ENCODE measurements at places on chromosomes 13 and 19.

GRCh38 chr19:10277795-10278589, 7.1 kb downstream of the ICAM1 start:
- no peak for DNase-seq

DNA sequence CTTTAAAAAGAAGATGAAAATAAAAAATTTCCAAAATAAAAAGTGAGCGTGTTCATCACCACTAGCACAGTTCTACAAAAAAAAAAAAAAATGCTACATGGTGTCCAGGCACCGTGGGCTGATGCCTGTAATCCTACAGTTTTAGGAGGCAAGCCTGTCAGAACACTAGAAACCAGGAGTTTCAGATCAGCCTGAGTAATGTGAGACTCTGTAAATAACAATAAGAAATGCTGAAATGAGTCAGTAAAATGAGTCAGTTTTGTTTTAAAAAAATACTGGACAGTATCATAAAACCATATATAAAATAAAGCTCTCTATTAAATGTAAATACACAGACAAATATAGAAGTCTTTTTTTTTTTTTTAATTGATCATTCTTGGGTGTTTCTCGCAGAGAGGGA, 30.0 kb downstream of the ZNF91 start:
- DNase-seq, result no peak

DNA sequence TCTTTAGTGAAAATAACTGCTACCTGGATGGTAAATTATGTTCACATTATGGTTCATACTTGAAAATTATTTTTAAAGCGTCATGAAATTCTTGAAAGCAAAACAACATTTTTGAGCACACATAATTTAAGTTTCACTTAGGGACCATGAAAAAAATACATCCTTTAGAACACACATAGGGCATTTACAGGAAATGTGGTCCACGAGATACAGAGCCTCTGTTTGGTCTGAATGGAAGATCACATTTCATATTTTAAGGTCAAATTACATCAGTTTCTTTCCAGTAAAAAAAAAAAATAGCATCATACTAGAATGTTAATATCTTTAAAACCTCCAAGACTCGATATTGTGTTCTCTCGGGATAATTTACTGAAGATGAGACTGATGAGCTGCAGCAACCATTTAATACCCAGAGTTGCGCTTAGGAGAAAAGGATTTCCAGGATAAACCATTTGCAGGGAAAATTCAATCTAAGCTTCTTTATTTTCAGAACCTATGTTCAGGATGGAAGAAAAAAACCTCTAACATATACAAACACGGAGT, 720.7 kb downstream of the DIAPH3 start:
- no peak for DNase-seq

DNA sequence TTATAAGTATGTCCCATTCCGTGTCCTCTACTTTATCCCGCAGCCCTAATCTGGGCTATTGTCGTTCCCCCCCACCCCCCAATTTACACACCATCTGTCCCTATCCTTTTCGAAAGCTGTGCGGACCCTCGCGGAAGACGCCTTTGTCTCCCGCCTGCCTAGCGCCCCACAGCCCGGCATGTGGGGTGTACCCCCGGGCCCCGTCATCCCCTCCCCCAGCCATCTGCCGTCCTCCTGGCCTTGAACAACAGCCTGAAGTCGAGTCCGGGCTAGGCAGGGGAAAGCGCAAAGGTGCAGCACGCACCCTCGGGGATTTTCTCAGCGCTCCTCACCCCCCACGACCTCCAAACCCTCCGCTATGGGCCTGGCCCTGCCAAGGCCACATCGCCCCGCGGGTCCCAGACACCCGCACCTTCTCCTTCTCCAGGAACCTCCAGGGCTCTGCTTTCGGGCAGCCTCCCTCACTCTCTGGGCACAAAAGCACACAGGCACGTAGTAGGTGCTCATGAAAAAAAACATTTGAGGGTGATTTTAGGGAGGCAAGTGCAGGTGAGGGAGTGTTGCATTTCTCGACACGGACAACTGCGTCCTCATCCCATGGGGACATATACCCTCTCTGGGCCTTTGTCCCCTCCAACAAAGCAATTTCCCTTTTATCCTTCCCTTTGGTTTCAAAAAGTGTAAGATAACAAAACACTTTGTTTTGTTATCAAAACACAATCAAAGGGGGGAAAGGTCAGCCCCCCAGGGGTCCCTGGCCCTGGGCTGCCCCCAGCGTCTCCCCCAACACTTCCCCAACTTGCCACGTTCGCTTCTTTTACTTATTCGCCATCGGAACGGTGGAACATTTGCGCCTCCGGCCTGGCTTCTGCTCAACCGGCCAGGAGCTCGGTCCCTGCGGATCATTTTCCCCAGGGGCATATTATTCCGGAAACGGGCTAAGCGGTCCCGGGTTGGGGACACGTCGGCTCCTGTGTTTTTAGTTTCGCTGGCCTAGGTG, 16.4 kb downstream of the CCDC124 start:
- no peak for DNase-seq

DNA sequence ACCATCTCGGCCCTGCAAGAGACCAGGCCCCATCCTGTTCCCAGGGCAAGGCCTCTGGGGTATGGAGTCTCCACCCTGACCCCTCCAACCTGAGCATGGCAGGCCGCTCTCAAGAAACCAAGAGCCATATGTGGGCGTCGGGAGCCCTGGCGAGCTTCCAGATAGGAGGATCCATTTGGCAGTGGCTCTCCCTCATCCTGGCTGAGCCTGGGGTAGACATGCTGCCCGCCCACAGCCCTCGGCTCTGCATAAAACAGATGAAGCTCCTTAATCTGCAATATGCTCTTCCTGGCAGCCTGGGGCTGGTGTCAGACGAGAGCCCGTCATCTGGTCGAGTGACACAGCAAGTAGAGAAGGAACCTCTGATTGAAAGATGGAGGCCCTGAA, 6.1 kb downstream of the ATP13A1 start:
- DNase-seq, result no peak

- DNase-seq, result no peak
These were observed 89.6 kb downstream of the LMO7 start for GRCh38 chr13:75725736-75726135.

DNA sequence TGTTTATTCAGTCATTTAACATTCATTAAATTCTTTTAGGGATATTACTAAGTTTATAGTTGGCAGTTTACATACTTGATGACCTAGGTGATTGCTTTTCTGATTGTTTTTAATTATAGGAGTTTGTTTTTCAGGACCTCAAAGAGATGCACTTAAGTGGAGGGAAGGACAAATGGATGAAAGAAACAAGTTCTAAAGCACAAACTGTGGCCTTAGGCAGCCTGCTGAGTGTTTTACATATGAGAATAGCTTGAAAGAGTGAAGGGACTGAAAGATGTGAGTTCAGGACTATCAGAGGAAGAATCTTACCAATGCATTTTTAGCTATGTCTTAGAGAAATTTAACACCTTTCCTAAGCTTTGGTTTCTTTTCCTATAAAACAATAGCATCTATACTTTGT, 402.6 kb downstream of the KLF12 start:
- DNase-seq, result no peak

DNA sequence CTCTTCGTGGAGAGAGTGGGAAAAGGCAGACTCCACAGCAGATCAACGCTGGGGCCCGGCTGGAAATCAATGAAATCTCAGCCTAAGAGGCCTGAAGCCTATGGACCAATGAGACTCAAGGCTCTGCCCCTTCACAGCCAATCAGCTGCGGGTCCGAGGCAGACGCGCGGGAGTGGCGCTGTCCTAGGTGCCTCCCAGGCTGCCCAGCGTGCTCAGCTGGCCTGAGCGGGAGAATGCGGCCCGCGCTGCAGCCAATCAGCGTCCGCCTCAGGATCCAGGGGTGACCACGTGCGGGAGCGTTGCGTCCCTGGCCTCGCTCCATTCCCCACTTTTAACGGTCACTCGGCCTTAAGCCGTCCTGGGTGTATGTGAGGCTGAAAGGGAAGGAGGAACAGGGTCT, at the start of gene ZBTB32:
ZBTB32 (plus strand) TSS at position 341 of the 400 bp plus-strand sequence. CDS start 10,069 bp downstream, outside the sequence.
- no peak for DNase-seq

GRCh38 chr19:38952395-38953165, 21.8 kb downstream of the MRPS12 start:
- DNase-seq, result no peak

DNA sequence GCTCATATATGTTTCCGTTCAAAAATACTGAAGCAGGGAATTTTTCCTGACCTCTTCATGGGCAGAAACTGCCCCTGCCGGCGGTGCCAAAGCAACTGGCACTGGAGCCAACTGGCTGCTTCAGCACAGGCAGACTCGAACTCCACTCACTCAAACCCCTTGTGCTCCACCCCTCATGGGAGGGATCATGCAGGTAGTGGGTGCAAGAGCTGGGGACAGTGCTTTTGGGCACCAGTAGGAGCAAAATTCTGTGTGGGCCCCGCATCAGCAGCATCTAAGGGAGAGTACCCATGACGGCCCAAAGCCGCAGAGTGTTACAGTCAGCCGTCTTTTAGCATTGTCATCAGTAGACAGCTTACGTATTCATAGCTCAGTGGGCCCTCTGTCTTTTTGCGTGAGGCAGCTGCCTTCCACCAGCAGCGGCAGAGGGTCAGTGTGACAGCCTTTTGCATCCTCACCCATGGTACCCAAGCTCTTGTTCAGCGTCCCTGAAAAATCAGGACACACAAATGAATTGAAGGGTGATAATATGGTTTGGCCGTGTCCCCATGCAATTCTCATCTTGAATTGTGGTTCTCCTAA, 393.8 kb downstream of the SLITRK6 start:
- no peak for DNase-seq

DNA sequence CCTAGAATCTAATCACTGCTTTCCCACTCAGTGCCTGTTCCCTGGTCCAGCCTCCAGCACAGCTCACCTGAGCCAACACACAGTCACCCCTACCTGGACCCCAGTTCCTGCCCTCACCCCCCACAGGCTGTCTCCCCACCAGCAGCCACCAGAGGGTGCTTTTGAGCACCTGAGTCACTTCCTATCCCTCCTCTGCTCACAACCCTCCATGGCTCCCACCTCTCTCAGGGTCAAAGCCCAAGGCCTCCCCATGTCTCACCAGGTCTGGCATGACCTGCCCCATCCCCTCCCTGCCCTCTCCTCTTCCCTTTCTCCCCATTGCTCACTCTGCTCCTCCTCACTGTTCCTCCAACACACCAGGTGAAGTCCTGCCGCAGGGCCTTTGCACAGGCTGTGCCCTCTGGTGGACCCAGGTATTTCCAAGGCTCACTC, 7.1 kb upstream of the DPP9 start:
- DNase-seq, result no peak

DNA sequence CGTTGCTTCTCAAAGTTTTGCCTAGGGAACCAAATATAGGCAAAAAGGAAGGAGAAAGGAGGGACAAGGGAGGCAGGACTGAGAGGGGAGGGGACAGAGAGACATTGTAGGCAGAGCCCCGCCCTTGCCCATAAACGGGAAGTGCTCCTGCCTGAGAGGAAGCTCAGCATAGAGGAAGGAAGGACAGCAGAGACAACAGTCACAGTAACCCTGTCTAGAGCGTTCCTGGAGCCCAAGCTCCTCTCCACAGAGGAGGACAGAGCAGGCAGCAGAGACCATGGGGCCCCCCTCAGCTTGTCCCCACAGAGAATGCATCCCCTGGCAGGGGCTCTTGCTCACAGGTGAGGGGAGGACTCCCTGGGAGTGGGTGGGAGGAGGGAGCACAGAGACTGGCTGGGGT, at the start of gene CEACAM21:
CEACAM21 (plus strand) TSS at position 169 of the 400 bp plus-strand sequence; CDS start at position 278, 109 bp downstream.
- DNase-seq, result no peak

DNA sequence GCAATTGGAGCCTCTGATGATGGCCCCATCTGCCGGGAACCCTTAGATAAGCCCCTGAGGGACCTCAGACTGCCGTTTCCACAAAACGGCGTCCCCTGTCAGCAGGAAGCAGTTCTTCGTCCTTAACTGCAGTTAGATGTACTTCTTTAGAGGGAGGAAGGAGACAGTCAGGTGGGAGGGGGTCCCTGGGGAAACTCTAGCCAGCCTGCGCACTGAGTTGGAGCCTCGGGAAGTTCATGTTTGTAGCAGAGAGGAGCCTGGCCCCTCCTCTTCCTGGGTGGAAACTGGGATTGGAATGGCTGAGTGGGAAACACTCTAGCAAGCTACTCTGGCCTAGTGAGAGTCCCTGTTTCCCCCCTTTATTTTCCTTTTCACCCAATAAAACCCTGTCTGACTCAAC, 612.4 kb downstream of the PCDH9 start:
- DNase-seq, result no peak

DNA sequence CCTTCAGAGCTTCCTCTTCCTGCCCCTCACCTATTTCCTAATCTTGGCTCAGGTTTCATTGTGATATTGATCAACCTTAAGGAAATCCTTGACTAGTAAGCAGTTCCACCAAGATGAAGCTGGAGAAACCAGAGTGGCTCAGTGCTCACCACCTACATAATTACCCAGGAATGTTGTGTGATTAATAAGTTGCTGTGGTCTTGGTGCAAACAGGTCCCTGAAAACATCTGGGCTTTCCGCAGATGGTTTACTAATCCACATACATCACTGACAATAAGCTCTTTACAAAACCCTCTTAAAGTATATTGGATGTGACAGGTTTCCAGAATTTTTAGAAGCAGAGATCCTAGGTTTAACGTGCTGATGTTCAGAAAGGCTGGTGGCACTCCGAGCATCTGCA, 8.6 kb upstream of the SERP2 start:
- DNase-seq, result peak; percentile 10

DNA sequence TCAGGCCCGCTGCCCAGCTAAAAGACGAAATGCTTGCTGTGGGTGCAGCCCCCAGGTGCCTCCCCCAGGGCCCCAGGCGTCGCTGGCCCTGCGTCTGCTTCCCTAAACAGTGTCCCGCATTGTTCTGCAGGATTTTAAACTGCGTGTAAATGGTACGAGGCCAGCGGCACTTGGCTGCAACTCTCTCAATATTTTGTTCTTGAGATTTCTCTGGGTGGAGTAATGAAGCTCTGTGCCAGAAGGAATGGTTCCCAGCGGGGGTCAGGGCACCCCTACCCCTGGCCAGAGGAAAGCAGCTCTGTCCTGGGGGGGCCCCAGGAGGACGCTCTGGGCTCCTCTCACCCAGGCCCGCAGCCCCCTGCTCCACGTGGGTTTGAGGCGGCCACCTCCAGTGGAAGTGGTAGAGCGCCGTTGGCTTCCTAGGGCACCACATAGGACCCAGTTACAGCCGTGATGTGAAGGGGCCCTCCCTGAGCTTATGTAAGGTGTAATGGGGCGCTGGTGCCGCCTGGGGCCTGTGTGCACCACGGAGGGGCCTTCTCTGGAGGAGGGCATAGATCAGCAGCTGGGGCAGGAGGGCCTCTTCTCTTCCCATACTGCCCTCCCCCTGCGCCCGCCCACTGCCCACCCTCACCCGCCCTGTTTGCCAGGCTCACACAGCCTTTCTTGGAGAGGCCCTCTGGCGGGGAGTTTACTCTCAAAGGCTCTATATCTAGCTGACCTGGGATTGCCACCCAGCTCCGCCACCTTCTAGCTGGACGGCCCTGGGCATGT, 19.8 kb downstream of the PAK4 start:
- no peak for DNase-seq
